Thyroid gland (tissue), 4 donors: ENCODE measurements at places on chromosomes 11 and 22.

DNA sequence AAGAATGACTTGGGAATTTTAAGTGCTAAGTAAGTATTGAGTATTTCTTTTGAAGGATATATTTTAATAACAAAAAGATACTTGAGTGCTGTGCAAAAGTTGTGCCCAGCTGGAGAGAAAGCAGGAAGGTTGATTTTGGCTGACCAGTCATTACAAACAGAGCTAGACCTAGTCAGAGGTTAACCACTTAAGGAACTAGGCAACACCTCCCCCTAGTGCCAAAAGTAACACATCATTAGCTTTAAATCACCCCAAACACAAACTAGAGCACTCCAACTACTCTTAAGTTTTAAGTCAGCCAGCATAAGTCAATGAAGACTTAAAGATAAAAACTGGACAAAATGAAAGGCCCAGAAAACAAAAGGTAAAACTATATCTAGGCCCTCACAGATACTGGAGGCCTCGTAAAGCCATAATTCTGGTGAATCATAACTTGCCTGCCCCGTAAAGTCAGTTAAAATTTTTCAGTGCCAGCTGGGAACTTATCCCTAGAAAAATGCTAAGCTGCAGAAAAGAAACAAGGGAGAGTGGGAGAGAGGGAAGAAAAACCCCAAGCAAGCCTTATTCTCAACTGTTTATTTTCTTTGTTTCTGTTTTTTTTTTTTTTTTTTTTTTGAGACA is 4.6 kb downstream of the TMEM9B start:
- DNase-seq, result peak; percentile 64

GRCh38 chr11:133814588-133815100 is 30.7 kb downstream of the SPATA19 start:
- no peak for DNase-seq

GRCh38 chr11:16841481-16841880 is 103.0 kb downstream of the C11orf58 start:
- DNase-seq, result peak; percentile 63

DNA sequence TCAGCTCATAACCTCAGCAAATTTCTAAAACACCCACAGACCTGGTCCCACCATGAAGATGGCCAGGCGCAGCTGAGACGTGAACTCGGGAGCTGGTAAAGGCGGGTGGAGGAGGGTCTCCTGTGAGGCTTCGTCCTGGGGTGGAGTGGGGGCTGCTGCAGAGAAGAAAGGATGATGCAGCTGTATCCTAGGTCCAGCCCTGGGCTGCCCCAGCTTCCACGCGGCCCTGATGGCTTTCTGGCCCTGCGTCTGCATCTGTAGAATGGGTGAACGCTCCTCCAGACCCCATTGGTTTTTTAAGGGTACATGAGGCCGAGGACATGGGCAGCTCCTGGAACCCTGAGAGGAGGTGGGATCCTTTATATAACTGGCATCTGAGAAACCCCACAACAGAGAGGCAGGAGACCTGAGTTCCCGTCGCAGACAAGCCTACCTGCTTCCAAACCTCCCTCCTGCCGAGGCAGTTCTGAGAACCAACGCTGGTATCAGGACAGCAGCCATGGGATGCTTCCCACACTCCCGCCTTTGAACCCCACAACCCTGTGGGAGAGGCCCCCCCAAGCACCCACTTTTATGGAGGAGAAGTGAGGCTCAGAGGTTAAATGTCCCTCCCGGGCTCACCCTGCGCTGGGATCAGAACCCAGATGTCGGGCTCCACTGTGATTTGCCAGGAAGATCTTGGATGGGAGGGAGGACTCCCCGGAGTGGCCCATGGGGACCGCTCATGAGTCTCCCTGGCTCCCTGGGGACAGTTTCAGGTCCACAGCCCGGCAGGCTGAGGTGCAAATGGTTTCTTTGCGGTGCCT is 55.2 kb upstream of the FGF3 start:
- DNase-seq, result no peak

DNA sequence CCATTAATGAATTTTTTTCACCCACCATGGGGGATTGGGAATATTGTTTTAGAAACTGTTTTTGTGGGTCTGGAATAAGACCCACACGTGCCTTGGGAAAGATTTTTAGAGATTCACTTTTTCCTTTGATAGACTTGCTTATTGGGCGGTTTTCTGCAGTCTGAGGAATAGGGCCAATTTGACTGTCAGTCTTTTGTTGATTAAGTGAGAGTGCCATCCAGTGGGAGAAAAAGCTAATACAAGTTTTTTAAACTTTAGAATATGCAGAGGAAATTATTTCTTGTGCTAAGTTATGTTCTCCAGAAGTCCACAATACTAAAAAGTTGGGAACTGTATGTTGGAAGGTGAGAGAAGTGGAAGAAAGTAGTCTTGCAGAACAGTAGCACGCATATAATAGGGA is 56.1 kb downstream of the PRMT3 start:
- DNase-seq, result no peak
